ENCODE measurements at places on chromosomes 7 and 10.

DNA sequence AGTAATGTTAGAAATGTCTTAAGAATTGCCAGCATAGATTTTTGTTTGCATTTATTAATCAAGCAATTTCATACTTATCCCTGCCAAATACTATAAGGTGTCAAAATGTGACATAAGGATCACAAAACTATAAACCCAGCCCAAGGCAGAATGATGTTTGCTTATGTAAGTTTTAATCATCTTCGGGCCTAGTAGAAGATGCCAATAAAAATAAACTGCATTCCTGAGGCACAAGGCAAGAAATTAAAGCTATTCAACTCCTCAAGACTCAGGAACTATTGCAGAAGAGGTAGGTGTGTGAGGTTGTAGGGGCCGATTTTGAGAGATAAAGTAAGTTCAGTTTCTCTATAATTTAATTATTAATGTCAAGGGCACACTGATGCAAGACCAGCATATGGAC lies 189.4 kb upstream of the AHR start:
- no peak for DNase-seq

DNA sequence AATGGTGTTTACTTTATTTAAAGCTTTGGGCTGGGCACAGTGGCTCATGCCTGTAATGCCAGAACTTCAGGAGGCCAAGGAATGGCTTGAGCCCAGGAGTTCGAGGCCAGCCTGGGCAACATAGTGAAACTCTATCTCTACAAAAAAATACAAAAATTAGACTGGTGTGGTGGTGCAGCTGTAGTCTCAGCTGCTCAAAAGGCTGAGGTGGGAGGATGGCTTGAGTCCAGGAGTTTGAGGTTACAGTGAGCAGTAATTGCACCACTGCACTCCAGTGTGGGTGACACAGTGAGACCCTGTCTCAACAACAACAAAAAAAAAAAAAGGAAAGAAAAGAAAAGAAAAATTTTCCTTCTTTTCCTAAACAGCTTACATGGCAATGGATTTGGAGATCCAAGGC lies 22.0 kb downstream of the SLC16A9 start:
- DNase-seq, result no peak

- DNase-seq, result no peak
Measured at GRCh38 chr10:86402283-86402941, 35.8 kb upstream of the GRID1 start.

GRCh38 chr7:31899356-31899927 lies 170.8 kb downstream of the PDE1C start:
- no peak for DNase-seq

- DNase-seq, result no peak
Measured at GRCh38 chr10:77512219-77512578, 125.4 kb downstream of the KCNMA1 start.

DNA sequence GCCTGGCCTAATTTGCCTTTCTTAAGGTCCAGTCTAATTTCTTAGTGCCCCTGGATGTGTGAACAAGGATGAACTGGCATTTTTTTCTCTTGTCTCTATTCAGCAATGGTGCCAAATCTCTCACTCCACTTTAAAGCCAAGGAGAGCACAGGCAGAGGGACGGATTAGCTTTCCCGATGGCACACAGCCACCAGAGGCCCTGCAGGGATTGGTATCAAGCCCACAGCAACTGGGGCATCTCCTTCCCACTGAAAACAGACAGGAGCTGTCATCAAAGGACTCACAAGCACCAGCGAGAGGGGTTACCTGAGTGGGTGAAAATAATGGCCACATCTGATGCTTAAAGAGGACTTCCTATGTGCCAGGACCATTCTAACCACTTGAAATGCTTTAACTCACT lies 83.1 kb downstream of the ITIH5 start:
- no peak for DNase-seq

- DNase-seq, result no peak
Measured at GRCh38 chr10:56142092-56142728, 218.8 kb downstream of the ZWINT start.

- DNase-seq, result no peak
Measured at GRCh38 chr7:132618956-132619305, 42.7 kb upstream of the PLXNA4 start.

- DNase-seq, result no peak
Measured at GRCh38 chr7:158948376-158948775, 92.0 kb downstream of the DYNC2I1 start.

DNA sequence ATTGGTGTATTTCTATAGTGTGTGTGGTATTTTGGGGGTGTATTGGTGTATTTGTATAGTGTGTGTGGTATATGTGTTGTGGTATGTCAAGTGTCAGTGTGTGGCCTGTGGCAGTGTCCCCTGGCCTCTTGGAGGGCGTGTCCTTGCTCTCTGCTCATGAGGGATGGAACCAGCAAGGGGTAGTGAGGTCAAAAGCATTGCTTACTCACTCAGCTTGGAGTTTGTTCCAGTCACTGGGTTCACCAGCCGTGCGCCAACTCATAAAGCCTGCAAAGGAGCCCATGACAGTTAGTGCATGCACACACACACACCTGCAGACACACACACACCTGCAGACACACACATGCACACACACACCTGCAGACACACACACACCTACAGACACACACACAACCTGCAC lies 4.3 kb upstream of the TRPV6 start:
- peak; percentile 15 for DNase-seq

DNA sequence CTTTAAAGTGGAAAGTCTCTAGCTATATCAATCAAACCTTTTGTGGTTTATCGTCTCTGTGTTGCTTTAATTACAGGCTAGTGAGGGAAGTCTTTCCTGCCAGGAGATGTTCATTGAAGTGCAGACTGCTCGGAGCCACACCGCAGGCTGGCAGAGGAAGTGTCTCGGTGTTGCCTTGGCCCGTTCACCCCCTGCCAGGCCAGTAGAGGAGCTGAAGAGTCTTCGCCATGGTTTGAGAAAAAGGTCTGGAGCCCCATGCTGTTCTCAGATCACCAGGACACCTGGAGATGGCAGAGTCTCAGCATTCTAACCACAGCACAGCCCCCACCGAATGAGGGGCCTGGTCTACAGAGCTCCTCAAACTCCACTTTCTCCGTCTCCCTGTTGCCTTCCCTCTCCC lies 275.9 kb upstream of the PLPP4 start:
- DNase-seq, result no peak

DNA sequence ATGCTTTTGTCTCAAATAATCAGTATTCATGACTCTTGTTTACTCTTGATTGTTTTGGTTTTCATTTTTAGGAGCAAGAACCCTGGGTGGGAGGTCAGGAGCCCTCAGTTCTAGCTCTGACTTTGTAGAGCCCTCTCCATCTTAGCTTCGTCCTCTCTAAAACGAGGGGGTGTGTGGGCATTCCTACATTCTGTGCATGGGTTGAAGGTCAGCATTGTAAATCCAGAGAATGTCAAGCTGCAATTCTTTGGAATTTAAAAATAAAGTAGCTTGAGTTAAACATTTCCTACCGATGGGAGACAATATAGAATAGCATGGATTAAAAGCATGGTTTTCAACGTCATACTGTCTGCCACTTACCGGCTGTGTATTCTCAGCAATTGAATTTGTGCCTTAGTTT lies 128.3 kb downstream of the PRPF18 start:
- no peak for DNase-seq

All from activated CD8-positive, alpha-beta memory T cell treated with anti-CD3 and anti-CD28 coated beads, Interleukin-2, amount 50 U/mL, for 48 hours (primary cell).